ENCODE measurements at places on chromosomes 1 and 21.

DNA sequence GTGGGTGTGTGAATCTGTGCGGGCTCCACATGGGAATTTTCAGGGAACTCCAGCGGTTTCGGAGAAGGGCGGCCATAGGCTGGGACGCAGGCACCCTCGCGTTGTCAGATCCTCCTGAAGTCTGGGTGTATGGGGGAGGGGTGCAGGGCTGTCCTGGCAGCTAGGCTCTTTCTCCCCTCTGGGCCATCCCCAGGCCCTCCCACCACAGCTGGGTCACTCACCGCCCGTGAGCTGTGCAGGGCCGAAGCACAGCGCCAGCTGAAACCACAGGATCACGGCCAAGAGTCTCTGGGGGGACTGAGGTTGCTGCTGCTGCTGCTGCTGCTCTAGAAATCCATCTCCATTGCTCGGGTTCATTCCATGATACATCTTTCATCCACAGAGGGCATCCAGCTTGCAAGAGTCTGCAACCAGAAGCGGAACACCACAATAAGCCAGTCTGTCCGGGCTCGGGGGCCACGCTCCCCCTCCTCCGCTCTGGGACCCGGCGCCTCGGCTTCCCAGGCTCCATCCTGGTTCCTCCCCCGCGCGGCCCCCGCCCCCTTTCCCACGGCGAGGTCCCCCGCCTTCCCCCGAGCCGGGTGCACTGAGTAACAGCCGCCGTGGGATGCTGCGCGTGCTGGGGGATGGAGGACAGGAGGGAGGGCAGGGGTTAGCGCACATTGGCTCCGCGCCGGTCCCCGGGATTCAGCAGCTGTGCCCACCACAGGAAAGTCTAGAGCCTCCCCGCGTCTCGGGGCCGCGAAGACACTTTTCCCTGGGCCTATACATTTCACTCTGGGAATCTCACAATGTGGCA is 720 bp downstream of the SUSD4 start:
- no peak for DNase-seq

GRCh38 chr21:36035381-36035791 is 24.9 kb downstream of the SETD4 start:
- peak; percentile 54 for DNase-seq

- no peak for DNase-seq
Measured at GRCh38 chr1:233656032-233656635, 42.2 kb downstream of the KCNK1 start.

- no peak for DNase-seq
Measured at GRCh38 chr1:99481391-99481996, 164.4 kb upstream of the PALMD start.

- no peak for DNase-seq
Measured at GRCh38 chr1:220182656-220183055, 88.7 kb downstream of the IARS2 start.

DNA sequence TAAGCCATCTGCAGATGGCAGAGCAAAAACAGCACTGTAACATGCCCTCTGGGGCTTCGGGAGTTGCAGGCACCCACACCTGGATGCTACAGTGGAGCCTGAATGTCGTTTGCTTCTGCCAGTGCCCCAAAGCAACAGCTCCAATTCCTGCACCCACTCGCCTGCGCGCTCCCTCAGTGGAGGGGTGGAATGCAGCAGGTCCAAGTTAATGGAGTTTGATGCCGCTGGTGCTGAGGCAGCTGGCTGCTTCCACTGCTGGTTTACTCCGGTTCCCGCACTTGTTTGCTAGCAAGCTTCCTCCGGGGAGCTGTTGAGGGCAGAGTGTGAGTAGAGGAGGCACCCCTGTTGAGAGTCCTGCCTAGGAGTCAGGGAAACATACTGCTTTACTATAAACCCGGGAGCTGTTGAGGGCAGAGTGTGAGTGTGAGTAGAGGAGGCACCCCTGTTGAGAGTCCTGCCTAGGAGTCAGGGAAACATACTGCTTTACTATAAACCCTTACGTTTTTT is 584.0 kb upstream of the TMPRSS15 start:
- DNase-seq, result no peak

DNA sequence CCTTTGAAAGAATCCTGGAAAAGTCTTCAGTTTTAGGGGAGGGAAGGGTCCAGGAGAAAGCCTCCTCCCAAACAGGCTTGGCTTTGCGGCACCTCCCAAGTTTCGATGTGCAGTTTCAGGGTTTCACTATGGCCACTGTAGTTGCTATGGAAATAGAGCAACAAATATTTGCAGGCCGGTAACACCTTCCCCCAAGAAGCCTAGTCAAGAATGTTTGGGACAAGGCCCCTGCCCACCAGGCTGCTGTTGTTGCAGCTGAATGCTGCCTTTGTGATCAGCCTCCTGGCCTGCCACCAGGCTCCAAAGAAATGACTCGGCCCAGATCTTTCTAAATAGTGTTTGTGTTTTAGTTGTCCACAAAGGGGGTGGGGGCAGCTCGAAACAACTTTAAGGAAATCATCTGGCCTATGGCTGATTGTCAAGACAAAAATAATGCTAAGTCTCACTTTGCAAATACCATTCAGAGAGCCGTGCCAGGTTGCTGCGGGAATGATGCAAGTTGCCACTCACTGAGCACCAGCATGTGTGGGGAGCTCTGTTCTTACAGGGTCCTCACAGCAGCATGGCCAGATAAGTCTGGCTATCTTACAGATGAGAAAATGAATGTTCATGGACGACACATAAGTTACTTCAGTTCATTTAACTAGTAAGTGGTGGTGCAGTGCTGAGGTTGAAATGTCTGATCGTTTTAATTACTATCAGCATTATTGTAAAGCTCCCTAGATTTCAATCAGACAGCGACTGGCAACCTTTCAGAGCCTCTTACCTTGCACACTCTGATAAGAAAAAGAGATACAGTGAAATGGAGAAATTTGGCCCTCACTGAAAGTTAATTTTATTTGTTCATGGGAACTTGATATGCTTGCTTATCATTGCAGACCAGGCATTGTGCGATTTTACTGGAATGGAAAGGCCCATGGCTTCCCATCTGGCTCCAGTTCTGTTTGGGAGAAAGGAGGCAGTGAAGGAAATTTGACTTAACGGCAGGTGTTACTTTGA is 91.2 kb upstream of the JUN start:
- DNase-seq, result no peak

DNA sequence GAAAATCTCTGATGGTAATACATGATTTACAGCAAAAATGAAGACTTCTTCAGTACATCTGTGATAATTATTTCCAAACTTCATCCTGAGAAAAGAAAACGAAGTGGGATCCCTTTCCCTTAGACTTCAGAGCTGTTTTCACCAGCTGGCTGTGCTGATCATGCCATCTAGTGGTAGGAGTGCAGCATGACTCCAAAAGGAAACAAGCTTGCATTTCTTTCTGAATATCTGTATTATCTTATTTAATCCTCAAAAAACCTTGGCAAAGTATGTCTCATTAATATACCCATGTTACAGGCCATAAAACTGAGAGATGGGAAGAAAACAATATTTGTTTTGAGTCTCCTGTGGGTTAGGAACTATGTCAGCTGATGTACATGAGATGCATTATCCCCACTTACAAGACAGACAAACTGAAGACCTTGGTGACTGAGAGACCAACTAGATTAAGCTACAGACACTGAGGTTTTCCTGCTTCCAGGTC is 9.8 kb upstream of the GJA8 start:
- no peak for DNase-seq

DNA sequence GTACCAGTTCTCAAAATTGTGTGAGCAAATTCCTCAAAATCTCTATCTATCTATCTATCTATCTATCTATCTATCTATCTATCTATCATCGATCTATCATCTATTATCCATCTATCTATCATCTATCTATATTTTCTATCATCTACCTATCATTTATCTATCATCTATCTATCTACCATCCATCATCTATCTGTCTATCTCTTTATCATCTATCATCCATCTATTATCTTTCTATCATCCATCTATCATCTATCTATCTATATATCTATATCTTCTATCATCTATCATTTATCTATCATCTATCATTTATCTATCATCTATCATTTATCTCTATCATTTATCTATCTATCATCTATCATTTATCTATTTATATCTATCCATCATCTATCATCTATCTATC is 364.7 kb upstream of the GREM2 start:
- DNase-seq, result no peak

- no peak for DNase-seq
Measured at GRCh38 chr1:35398739-35399138, 130.2 kb downstream of the ZMYM4 start.

GRCh38 chr1:8721679-8722324 is 95.6 kb downstream of the RERE start:
- no peak for DNase-seq

GRCh38 chr1:176017722-176018121 is 189.4 kb downstream of the COP1 start:
- no peak for DNase-seq

DNA sequence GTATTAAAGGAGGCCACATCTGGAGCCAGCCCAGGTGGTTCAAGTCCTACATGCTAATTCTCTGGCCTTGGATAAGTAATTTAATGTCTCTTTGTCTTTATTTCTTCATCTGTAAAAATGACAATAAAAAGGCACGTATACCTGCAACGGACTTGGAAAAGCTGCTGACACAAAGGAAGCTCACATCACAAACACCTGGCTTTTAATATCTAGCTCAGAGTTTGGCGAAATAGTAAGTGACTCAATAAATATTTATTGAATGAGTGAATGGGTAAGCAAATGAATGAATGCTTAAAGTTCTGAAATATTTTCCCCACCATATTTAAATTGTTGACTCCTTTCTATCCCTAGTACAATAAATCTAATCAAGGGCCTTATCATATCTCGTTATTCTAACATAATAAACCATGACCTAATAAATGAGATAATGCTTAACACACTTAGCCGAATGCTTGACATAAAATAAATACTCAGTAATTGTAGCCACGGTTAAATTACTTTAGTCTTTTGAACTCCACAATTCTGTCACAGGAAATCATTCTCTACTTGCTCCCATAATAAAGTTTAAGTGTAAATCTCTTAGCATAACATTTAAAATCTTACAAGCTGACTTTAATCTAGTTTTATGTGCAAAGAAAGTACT is 74.7 kb upstream of the PALMD start:
- no peak for DNase-seq

GRCh38 chr1:114349891-114350605 is 161.0 kb downstream of the TRIM33 start:
- DNase-seq, result no peak

- no peak for DNase-seq
Measured at GRCh38 chr1:200731654-200732332, 6.9 kb upstream of the CAMSAP2 start.
